ENCODE measurements at places on chromosomes 2 and 18.
A peak's percentile ranks its signal among the peaks of the same experiment; 100 is the strongest.

DNA sequence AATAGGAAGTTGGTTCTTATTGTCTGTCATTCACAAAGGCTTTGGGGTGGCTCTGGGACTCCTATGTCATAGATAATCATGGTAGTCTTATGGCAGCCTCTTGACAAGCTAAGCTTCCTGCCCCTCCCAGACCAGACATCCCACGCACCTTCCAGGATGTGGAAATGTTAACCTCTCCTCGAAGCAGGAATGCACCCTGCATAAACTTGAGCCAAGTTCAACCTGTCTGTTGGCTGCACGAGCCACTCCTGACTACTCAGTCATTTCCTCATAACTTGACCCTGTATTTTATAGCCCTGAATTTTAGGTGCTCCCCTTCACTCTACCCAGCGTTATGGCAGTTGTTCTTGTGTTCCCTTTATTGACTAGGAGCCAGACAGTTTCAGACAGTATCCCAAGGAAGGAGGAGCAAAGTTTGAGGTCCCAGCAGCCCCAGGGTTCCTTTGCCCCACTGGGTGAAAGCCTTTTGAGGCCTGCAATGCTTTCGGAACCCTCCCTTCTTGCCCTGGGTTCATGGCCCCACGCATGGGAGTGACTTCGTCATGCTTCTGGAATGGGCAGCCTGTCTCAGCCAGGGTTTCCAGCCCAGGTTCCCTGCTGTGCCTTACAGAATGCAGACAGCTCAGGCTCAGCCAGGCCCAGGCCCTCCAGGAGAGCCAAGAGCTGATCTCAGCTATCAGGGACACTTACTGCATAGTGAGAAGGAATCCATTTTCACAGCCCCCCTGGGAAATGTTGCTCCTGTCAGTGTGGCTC is 15.6 kb upstream of the INO80C start:
- no peak overlapping the region for H3K27ac ChIP-seq
- H3K4me3 ChIP-seq: no peak overlapping the region
- no peaks in the 10 kb centered on the region for H3K4me1 ChIP-seq
- no peaks in the 10 kb centered on the region for H3K36me3 ChIP-seq

GRCh38 chr18:79405019-79405780 is 9.5 kb downstream of the NFATC1 start:
- peaks cover 41% of the 10 kb centered on the region for H3K4me1 ChIP-seq
- no peak for DNase-seq
- peaks cover under 1% of the 10 kb centered on the region for H3K36me3 ChIP-seq
- no peak overlapping the region for H3K27ac ChIP-seq

DNA sequence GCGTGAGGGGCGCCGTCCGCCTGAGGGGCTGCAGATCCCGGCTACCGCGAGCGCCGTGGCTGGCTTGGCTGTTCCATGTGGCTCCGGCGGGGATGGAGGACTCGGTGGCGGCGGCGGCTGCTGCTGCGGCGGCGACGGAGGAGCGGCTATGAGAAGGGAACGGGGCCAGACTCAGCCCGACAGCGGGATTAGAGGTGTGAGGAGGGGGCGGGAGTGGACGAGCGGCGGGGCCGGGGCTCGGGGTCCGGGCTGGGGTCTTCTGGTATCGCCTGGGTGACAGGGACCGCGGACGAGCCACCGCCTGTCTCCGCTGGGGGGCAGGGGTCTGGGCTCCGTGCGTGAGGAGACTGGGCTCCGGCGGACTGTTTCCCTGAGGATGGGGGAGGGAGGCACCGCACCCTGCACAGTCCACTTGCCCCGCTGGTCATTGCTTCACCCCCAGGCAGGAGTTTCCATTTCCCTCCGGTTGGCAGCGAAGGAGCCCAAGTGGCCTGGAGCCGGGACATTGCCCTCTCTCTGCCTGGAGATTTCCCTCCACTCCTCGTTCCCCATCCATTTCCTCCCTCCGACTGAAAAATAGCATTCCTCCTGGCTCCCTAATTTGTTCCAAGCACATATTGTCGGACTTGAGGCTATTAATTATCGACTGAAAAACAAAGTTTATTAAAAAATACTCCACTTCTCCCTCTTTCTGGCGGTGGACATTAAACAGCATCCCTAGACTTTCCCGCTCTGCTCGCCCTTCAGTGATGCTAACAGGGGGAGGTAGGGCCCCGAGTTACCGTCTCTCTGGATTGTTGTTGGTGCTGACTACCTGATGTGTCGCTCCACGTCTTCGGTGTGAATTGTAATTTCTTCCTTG is 577 bp downstream of the EHBP1 start:
- peaks cover 52% of the 10 kb centered on the region for H3K4me1 ChIP-seq
- peaks cover 13% of the 10 kb centered on the region for H3K36me3 ChIP-seq
- peak overlapping the region; percentile 64 for H3K4me3 ChIP-seq

DNA sequence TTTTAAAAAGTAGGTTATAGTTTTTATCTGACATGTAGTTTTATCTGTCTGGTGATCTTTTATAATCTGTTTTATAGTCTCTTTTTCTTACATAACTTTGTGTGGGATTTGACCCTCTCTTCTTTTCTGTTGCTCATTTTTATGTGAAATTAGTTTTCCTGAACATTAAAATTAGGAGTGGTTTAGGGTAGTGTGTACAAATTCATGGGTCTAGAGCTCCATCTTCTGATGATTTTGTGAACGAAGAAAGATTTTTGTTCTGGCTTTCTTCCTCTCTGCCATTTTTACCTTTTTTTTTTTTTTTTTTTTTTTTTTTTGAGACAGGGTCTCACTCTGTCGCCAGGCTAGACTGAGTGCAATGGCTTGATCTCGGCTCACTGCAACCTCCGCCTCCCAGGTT is 46.6 kb downstream of the SLC30A6 start:
- no peaks in the 10 kb centered on the region for H3K4me1 ChIP-seq
- no peak overlapping the region for H3K4me3 ChIP-seq
- DNase-seq: no peak
